Breast epithelium (tissue), 4 donors: ENCODE measurements at places on chromosomes 4 and X. TPM values are rescaled to one million over a fixed set of nuclear protein-coding genes. Genes with fewer than 3 reads are reported as not detected.
A peak's percentile ranks its signal among the peaks of the same experiment; 100 is the strongest.

GRCh38 chr4:139639654-139640053 lies 26.0 kb upstream of the MGST2 start:
- H3K4me3 ChIP-seq, result no peak overlapping the region
- no peak for DNase-seq
- no peaks in the 10 kb centered on the region for H3K4me1 ChIP-seq
- no peaks in the 10 kb centered on the region for H3K27me3 ChIP-seq
- no peaks in the 10 kb centered on the region for H3K36me3 ChIP-seq

DNA sequence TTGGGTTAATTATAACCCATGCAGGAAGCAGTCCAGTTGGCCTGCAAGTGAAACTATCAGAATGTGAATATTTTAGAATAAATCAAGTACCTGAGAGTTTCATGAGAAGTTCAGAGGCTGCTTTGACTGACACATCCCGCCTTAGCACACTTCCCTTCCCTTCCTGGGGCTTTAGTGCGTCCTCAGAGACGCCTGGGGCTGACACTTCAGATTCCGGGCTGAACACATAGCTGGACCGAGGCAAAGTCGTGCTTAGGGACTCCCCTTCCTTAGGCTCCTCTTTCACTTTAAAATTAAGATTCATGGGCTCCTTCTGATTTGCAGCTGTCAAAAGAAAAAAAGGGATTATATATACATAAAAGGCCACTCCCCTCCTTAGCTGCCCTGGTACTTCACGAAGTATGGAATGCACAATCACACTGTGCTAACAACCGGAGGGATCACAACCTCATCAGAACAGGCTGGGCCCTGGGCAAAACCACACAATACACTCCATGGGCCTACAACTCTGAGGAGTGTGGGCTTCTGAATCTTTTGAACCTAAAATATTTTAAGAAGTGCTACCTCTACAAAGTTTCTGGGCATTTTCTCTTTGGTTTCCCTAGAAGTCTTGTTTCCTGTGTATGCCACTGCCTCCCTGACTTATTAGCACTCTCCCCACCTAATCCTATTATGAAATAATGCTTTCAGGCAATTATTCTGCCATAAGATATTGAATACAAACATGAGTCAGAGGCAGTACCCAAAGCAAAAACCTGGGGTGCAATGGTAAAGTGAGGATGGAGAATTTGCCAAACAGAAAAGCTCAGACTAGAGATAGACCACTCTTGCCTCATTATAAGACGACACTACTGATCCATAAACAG lies 68.2 kb downstream of the ZNF827 start:
- H3K27ac ChIP-seq, result no peak overlapping the region
- no peak for DNase-seq
- H3K27me3 ChIP-seq, result no peaks in the 10 kb centered on the region
- no peak overlapping the region for H3K4me3 ChIP-seq
- no peaks in the 10 kb centered on the region for H3K4me1 ChIP-seq
- no peaks in the 10 kb centered on the region for H3K36me3 ChIP-seq

- H3K27ac ChIP-seq, result no peak overlapping the region
- no peak for DNase-seq
- H3K27me3 ChIP-seq, result no peaks in the 10 kb centered on the region
- no peak overlapping the region for H3K4me3 ChIP-seq
- no peaks in the 10 kb centered on the region for H3K36me3 ChIP-seq
Observed at GRCh38 chr4:108044951-108045686, 55.4 kb downstream of the HADH start.

DNA sequence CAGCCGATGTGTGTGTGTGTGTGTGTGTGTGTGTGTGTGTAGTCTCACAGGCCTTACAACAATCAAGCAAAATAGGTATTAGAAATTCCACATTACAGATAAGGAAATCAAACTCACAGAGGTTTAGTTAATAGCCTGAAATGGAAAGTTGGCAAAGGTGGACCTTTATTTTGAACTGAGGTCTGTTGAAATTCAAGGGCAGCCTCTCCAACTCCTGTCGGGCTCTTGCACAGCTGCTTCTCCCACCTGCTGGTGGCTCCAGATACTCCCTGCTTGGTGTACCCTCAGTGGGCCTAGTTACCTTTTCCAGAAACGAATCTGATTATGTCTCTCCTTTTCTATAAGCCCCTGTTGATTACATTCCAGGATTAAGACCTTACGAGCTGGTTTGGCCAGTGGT lies 195.9 kb downstream of the MGST2 start:
- no peaks in the 10 kb centered on the region for H3K27me3 ChIP-seq
- no peak overlapping the region for H3K4me3 ChIP-seq
- no peaks in the 10 kb centered on the region for H3K4me1 ChIP-seq
- H3K36me3 ChIP-seq, result no peaks in the 10 kb centered on the region
- no peak for DNase-seq

- no peak for DNase-seq
- no peak overlapping the region for H3K27ac ChIP-seq
- H3K36me3 ChIP-seq, result peaks cover 5% of the 10 kb centered on the region
- H3K27me3 ChIP-seq, result no peaks in the 10 kb centered on the region
- H3K4me3 ChIP-seq, result no peak overlapping the region
Observed at GRCh38 chr4:121863799-121864198, 6.5 kb downstream of the BBS7 start.

GRCh38 chr4:12993923-12994322 lies 490.2 kb downstream of the RAB28 start:
- H3K4me1 ChIP-seq, result no peaks in the 10 kb centered on the region
- H3K27ac ChIP-seq, result no peak overlapping the region
- H3K36me3 ChIP-seq, result no peaks in the 10 kb centered on the region
- no peak overlapping the region for H3K4me3 ChIP-seq
- no peak for DNase-seq
- H3K27me3 ChIP-seq, result no peaks in the 10 kb centered on the region

DNA sequence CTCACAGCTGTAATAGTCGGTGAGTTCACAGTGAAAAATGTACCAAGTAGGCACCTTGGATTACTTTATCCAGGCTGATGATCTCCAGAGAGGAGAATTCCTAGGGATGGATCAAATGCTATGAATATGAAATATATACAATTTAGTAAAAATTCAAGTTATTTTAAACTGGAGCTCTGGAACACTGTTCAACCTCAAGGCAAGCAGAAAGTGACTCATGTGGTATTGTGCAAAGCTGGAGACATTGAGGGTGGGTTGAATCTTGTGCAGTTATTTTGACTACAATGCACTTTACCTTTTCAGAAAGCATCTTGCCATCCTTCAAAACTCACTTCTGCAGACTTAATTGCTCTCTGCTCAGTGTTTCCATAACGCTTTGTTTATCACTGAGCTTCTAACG lies 43.4 kb downstream of the OSTC start:
- no peaks in the 10 kb centered on the region for H3K36me3 ChIP-seq
- DNase-seq, result no peak
- H3K4me1 ChIP-seq, result no peaks in the 10 kb centered on the region
- H3K4me3 ChIP-seq, result no peak overlapping the region
- H3K27me3 ChIP-seq, result no peaks in the 10 kb centered on the region

DNA sequence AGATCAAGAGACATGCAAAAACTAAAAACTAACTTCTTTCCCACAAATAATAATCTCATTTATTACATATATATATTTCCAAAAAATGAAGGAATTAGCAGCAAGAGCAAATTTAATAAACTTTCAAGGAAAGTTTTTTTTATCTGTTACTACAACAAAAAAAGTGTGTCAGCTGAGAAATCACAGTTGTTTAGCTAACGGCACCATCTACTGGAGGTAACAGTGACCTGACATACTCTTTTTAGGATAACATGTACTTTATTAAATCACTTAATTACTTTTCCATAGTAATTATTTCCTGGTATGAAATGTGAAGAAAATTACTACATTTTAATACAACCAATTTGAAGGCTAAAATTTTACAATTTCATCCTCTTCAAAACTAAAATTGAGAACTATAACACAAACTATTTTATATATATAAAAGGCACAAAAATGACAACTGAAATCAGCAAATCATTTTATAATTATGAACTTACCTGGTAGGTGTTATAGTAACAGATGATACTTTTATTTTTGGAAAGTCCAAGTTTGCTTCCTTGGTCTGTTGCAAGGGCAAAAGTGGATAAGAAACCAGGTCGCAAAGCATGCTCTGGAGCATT lies 9.1 kb downstream of the LAMTOR3 start:
- H3K4me3 ChIP-seq, result no peak overlapping the region
- no peaks in the 10 kb centered on the region for H3K27me3 ChIP-seq
- no peaks in the 10 kb centered on the region for H3K4me1 ChIP-seq
- H3K27ac ChIP-seq, result no peak overlapping the region

DNA sequence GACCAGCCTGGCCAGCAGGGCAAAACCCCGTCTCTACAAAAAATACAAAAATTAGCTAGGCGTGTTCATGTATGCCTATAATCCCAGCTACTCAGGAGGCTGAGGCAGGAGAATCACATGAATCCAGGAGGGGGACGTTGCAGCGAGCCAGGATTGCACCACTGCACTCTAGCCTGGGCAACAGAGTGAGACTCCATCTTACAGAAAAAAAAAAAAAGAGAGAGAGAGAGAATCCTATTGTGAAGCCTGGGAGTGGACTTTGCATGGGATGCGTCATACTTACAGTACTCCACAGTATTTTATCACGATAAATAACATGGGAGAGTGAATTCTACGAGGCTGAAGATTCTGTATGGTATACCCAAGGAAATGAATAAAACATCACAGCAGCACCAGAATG lies 139.6 kb downstream of the AASDH start:
- no peak overlapping the region for H3K27ac ChIP-seq
- H3K4me3 ChIP-seq, result no peak overlapping the region
- no peak for DNase-seq
- no peaks in the 10 kb centered on the region for H3K27me3 ChIP-seq
- H3K4me1 ChIP-seq, result no peaks in the 10 kb centered on the region
- no peaks in the 10 kb centered on the region for H3K36me3 ChIP-seq

DNA sequence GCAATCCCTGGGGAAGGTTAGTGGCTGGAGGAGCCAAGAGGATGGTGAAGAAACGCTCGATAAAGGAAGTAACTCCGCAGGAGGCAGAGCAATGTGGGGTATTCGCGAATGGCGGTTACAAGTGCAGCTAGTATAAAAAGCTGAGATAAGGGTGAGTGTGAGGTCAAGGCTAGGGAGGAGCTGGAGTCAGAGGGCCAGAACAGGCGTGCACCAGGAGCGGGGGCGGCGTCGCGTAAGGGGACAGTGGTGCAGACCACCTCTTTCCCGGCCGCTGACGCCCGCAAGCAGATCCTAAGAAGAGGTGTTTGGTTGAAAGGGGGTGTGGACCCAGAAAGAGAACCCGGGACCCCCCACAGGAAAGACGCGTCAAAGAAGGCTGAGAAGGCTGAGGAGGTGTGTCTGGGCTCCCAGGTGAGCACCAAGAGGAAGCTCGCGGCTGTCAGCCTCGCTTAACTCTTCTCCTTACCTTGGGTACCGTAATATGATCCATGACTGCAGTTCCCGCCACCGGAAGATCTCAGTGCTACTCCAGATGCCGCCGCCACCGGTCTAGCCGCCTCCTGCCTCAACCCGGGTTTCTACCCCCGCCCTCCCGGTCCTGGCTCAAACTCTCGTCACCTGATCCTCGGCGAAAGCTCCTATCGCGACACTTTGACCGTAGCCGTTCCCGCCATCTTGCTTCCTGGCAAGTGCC lies at the start of gene MTMR8:
TSS of gene MTMR8 (minus strand) at position 579 of the 694 bp plus-strand sequence. CDS start at position 490, 89 bp downstream.
- H3K27ac ChIP-seq, result peak within 1 kb of the TSS; percentile 40
- no peaks in the 10 kb centered on the region for H3K27me3 ChIP-seq
- peak within 1 kb of the TSS; percentile 65 for H3K4me3 ChIP-seq
- H3K36me3 ChIP-seq, result no peaks in the 10 kb centered on the region
- peak; percentile 59 for DNase-seq
- no peaks in the 10 kb centered on the region for H3K4me1 ChIP-seq

GRCh38 chr4:74188912-74189311 lies 31.0 kb downstream of the MTHFD2L start:
- DNase-seq, result no peak
- H3K4me1 ChIP-seq, result no peaks in the 10 kb centered on the region
- H3K4me3 ChIP-seq, result no peak overlapping the region

DNA sequence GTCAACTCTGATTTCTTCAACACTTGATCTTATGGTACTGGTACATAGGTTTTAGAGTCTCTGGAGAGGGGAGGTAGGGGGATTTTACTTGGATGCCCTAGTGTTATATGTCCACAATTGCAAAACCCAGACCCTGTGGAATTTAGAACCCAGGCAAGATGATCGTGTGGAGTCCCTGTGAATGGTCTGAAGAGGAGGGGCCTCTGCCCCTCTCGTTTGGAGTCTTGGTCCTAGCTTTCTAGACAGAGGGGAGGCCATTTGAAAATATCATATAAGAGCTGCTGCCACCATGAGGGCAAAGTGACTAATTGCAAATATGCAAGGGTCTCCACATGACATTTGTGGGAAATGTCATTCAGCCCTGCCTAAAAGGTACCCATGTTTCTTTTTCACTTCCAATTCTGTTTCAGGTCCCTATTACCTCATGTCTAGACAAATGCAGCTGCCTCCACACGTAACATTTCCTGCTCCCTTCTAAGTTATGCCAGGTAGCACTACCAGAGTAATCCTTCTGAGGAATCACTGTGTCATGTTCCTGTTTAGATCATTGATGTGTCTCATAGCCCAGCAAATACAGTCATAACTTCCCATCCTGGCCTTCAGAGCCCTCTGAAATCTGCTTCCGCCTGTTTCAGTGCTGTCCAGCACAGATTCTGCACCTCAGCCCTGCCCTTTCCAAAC lies 126.8 kb downstream of the KLHL8 start:
- peak overlapping the region; percentile 57 for H3K27ac ChIP-seq
- H3K27me3 ChIP-seq, result no peaks in the 10 kb centered on the region
- no peak for DNase-seq
- no peaks in the 10 kb centered on the region for H3K36me3 ChIP-seq

DNA sequence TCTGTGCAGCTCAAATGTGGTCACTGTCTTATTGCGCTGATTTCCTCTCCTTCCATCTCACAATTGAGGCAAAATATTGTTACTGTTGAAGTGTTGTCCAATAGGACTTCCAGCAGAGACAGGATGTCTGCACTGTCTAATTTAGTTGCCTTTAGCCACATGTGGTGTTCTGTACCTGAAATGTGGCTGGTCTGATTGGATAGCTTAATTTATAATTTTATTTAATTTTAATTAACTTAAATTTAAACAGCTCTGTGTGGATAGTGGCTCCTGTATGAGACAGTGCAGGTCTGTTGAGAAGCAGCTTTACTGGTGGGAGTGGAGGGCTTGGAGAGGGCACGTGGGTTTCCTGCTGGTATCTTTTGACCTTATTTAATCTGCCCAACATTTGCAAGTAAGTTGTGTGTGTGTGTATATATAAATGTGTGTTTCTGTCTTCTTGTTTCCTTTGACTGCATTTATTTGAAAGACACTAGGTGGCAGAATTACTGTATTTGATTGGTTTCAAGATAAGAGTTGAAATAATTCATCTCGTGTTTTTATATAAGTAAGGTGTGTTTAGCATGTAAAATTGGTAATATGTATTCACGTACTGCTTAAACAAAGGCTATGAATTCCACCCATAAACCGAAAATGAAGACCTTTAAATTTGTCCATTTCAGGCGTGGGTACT lies 55.3 kb upstream of the MSANTD1 start:
- H3K4me3 ChIP-seq, result no peak overlapping the region
- no peaks in the 10 kb centered on the region for H3K27me3 ChIP-seq
- H3K4me1 ChIP-seq, result no peaks in the 10 kb centered on the region
- H3K36me3 ChIP-seq, result no peaks in the 10 kb centered on the region

Gene XG
- total RNA-seq, result 14.4 TPM

Gene MAGEB17
- not detected for total RNA-seq

Gene SHROOM3
- 100 TPM for total RNA-seq

Gene TLR1
- 39.7 TPM for total RNA-seq

Gene SPIN2A
- total RNA-seq, result 0.32 TPM

Gene CLDN2
- total RNA-seq, result 0.33 TPM

Gene GLUD2
- 4.3 TPM for total RNA-seq

Gene ARHGEF6
- 120 TPM for total RNA-seq

Gene SLC38A5
- total RNA-seq, result 0.96 TPM

Gene KCND1
- 1.2 TPM for total RNA-seq

Gene HAND2
- 12.8 TPM for total RNA-seq
